Stimulated activated CD4-positive, alpha-beta T cell treated with anti-CD3 and anti-CD28 coated beads, TNF-alpha, amount 100 ng/mL, for 1 hour (primary cell): ENCODE measurements at places on chromosomes 2 and 18.

GRCh38 chr2:101958061-101958460 is 33.7 kb upstream of the IL1R2 start:
- no peak for DNase-seq

GRCh38 chr2:48283586-48284269 is 246.2 kb upstream of the STON1 start:
- no peak for DNase-seq

GRCh38 chr2:152072011-152072410 is 26.8 kb downstream of the CACNB4 start:
- DNase-seq: no peak

GRCh38 chr2:38462121-38462661 is 85.1 kb upstream of the ATL2 start:
- DNase-seq: no peak

DNA sequence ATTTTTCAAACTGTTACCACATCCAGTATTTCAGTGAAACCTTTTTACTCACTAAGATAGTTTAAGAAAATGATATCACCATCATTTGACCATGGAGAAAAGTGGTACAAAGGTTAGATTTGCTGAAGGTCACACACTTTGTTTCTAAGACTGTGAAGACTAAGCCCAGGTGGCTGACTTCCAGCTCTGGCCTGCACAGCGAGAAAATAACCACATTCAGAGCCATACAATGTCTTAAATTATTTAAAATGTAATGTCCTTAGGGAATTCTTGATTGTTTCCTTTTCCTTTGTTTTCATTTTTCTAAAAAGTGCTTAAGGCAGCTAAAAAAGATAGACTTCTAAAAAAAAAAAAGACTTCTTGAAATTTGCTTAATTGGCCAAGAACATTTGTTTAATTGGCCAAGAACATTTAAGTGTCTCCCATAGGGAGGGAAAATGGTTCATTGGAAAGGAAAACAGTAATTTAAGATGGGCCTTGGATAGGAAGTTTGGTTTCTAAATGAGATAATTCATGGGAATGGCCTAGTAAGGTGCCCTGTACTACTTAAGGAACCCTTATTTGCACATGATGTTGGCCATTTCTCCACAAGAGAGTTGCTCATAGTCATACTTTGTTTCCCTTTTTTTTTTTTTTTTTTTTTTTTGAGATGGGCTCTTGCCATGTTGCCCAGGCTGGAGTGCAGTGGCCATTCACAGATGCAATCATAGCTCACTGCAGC is 45.2 kb downstream of the CYP1B1 start:
- no peak for DNase-seq

DNA sequence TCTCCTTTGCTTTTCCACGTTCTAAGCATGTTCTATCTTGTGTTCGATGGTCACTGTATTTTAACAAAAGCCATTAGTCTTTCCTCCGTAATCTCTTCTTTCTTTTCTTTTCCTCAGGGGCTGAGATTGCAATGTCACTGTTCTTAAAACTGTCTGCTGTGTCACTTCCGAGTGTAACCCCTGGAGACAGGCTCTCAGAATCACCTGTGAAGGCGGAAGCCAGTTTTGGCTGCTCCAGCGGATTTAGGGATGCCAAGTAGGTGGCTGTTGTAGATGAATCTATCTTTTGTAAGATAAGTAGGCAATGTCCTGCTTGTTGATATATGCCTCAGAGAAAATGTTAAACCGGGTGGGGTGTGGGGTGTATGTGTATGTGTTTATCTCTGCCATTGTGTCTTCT is 94.7 kb upstream of the L3MBTL4 start:
- no peak for DNase-seq

DNA sequence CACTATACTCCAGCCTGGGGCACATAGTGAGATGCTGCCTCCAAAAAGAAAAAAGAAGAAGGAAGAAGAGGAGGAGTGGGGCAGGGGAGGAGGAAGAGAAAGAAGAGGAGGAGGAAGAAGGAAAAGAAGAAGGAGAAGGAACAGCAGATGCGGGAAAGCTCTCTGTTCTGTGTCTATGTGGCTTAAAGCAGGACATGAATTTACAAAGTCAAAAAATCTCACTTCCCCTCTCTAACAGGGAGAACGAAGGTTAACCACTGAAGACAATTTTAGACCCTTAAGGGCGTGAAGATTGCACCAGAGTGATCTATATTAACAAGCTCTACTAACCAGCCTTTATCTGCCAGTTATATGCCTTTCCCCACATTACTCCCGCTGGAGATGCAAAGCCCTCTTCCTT is 258.9 kb downstream of the METTL4 start:
- DNase-seq: no peak

- no peak for DNase-seq
Measured at GRCh38 chr18:21457179-21457535, 143.3 kb downstream of the ESCO1 start.

DNA sequence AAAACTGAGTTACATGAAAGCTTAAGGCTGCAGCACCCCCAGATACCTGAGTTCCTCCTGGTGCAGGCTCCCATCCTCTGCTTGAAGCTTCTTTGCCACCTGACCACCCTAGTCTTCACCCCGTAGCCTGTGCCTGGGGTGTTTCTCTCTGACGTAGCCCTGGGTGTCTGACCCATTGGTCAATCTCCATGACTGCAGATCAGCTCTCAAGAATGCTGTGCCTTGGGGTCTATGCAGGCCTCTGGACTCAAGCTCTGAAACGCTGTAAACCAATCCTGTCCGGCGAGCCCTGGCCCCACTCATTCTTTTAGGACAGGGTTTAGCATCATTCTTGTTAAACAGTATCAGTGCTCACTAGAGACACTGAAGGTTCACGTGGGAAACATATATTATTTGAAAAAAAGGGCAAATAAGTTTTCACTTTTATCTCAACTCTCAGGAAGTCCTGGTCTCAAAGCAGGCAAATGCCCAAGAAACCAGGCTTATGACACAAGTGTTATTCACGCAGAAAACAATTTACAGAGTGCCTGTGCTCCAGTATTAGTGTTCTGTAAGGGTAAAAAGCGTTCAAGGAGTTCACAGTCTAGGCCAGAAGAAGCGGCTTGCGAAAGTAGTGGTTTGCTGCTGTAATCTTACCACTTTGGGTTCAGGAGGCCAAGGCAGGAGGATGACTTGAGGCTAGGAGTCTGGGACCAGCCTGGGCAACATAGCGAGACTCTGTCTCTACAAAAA is 22.8 kb upstream of the PPP4R1 start:
- no peak for DNase-seq

DNA sequence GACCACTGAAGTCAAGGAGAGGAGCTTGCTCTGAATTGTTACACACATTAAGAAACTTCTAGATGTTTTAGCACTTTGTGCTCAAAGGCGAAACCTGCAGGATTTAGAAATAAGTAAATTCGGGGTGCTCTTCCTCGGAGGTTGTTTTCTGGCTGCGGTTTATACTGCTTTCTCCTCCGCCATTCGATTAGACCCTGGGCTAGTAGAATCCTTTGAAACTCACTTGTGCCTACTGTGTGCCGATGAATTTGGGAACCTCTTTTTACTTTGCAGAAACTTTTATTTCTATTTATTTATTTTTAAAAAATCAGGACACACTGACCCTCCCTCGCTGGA is 3.5 kb downstream of the MEIS1 start:
- DNase-seq: no peak

DNA sequence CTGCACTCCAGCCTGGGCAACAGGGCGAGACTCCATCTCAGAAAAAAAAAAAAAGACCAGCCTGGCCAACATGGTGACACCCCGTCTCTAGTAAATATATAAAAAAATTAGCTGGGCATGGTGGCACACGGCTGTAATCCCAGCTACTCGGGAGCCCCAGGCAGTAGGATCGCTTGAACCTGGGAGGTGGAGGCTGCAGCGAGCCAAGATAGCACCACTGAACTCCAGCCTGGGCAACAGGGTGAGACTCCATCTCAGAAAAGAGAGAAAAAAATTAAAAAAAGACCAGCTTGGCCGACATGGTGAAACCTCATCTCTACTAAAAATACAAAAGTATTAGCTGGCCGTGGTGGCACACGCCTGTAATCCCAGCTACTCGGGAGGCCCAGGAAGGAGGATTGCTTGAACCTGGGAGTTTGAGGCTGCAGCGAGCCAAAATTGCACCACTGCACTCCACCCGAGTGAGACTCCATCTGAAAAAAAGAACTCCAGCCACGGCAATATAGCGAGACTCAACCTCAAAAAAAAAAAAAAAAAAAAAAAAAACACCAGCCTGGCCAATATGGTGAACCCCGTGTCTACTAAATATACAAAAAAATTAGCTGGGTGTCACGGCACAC is 346.1 kb upstream of the PLGLB2 start:
- no peak for DNase-seq

GRCh38 chr2:187581125-187581896 is 27.1 kb upstream of the TFPI start:
- no peak for DNase-seq

- DNase-seq: no peak
Measured at GRCh38 chr18:44588508-44588907, 92.2 kb upstream of the SETBP1 start.

DNA sequence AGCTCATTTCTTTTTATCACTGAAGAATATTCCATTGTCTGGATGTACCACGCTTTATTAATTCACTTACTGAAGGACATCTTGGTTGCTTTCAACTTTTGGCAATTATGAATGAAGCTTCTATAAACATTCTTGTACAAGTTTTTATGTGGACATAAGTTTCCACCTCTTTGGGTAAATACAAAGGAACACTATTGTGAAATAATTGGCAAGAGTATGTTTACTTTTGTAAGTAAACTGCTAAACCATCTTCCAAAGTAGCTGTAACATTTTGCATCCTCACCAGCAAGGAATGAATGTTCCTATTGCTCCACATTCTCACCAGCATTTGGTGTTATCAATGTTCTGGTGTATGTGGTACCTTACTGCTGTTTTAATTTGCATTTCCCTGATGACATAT is 15.8 kb upstream of the VWC2L start:
- DNase-seq: no peak

- DNase-seq: no peak
Measured at GRCh38 chr18:39491408-39491807, 1925.8 kb upstream of the CELF4 start.

GRCh38 chr2:67689186-67689585 is 292.1 kb downstream of the ETAA1 start:
- DNase-seq: no peak

DNA sequence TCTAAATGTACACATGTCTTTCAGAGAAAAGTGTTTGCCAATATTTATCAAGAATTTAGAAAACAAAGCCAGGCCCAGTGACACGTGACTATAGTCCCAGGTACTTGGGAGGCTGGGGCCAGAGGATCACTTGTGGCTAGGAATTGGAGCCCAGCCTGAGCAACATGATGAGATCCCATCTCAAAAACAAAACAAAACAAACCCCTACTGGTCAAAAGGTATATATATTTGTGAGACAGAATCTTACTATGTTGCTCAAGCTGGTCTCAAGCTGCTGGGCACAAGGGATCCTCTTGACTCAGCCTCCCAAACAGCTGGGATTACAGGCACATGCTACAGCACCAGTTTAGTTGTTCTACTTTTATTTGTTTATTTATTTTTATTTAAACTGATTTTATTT is 79.2 kb downstream of the ZDBF2 start:
- no peak for DNase-seq

GRCh38 chr2:24147364-24147763 is 24.1 kb downstream of the FAM228B start:
- no peak for DNase-seq
